ENCODE measurements at places on chromosomes 7 and 10.

- no peak for DNase-seq
Observed at GRCh38 chr7:106936236-106936635, 71.2 kb downstream of the PIK3CG start.

- DNase-seq: no peak
Observed at GRCh38 chr7:117285826-117286225, 37.0 kb downstream of the WNT2 start.

GRCh38 chr7:149237502-149237901 lies 1.9 kb upstream of the ZNF212 start:
- no peak for DNase-seq

DNA sequence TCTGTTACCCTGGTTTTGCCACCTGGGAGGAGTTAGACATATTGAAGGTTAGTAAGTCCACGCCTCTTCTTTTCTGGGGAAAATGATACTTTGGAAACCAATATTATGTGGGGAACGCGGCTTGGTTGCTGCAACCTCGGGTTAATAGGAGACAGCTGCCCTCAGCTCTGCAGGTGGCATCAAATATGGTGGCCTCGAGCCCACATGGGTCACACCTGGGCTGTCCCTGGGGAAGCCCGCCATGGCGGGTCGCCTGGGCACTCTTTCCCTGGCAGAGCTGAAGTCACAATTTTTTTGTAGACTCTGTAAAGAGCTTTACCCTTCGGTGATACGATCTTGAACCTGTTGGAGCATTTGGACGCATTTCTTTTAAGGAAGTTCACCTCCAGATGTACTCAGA lies 2.5 kb downstream of the PFKP start:
- DNase-seq: no peak

DNA sequence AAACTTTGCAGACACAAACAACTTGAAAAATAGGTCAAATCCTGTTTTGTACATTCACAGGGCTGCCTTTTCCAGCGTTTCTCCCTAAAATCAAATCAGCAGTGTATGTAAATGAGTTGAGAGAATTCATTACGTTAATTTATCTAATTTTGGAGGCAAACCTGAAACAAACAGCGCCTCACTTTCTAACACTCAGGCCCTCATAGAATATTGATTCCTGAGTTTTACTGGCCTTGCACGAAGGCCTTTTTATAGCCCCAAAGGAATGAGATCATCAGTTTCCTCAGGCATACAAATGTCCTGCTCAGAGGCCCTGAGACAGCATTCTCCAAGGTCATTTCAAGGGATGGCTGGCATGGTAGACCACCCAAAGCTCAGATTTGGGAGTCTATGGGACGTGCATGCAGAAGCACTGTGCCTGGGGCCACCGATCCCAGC lies 131.7 kb upstream of the CHST15 start:
- no peak for DNase-seq

GRCh38 chr7:74453322-74454011 lies at the start of gene GTF2IRD1:
GTF2IRD1 (plus strand) TSS chr7:74453906; CDS start chr7:74508081, 54,175 bp downstream.
- DNase-seq: no peak

DNA sequence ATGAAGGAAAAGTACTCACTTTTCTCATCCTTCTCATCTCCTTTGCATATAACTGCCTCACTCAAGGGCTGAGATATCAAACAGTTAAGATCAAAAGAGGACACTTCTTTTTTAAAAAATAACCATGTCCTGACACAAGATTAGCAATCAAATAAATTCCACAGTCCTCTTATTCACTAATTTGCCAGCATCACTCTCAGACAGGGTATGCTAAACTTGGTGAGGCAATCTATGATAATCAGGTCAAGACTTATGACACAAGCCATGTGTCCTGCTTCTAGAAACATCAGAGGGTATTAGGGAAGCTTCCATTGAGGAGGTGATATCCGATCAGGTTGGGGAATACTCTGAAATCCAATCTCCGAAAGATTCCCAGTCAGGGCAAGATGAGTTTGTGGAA lies 10.4 kb downstream of the PANK1 start:
- no peak for DNase-seq

DNA sequence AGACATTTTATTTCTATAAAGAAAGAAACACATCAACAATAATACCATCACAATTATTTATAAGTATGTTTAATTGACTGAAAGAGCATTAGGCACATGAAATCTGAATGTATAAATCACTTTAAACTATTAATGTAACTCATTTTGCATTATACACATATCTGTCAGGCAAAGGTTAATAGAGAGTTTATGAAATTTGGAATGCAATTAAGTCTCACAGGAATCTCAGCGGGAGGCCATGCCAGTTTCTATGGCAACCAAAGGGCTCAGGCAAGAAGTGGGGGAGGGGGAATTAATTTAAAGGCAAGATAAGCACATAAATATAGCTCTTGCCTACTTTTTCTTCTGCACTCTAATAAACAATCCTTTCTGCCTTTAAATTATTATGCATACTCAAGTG lies 152.6 kb downstream of the SLC16A9 start:
- DNase-seq: no peak

DNA sequence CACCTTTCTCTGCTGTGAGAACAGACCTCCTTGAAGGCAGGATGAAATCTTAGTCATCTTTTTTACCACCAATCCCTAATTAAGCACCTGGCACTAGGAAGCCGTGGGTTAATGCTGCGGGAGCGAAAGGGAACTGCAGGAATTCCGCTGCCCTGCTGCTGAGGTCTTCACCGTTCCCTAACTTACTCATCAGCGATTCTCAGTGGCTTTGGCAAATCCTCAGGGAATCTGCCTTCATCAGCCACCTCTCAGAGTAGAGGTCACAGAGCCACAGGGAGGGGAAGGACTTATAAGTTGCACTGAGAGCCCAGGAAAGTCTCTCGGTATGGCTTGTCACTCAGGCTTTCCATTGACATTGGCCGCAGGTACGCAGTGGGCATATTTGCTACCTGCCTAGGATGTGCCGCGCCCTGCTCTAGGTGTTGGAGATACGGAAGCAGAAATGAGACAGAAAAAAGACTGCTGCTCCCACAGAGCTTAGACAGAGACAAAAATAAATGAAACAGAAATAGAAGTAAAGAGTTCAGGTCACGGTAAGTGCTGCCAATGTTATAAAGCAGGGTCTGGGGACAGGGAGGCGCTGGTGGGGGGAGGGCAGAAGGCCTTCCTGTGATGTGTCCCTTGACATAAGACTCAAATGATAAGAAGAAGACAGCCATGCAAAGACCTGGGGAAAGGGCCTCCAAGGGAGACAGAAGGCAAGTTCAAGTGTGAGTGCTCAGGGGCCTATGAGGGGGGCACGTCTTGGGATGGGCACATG lies 72.6 kb upstream of the OPALIN start:
- DNase-seq: no peak

- no peak for DNase-seq
Observed at GRCh38 chr10:97852840-97853405, 3.3 kb downstream of the GOLGA7B start.

GRCh38 chr7:139118805-139119485 lies 9.4 kb upstream of the ZC3HAV1 start:
- no peak for DNase-seq

GRCh38 chr7:129343099-129343700 lies 91.0 kb upstream of the STRIP2 start:
- peak; percentile 54 for DNase-seq

GRCh38 chr10:13567030-13567429 lies 19.7 kb upstream of the PRPF18 start:
- DNase-seq: no peak

- DNase-seq: no peak
Observed at GRCh38 chr7:137981175-137981574, 20.7 kb downstream of the CREB3L2 start.

GRCh38 chr10:69696073-69696731 lies 66.2 kb downstream of the FAM241B start:
- DNase-seq: no peak

GRCh38 chr7:131161103-131161502 lies 166.6 kb upstream of the MKLN1 start:
- no peak for DNase-seq

GRCh38 chr10:77973276-77973675 lies 46.7 kb upstream of the DLG5 start:
- no peak for DNase-seq

- no peak for DNase-seq
Observed at GRCh38 chr10:79976999-79977398, 28.1 kb upstream of the SFTPD start.

Data from bone marrow (tissue), 2 donors.